ENCODE measurements at places on chromosomes 4 and X.

DNA sequence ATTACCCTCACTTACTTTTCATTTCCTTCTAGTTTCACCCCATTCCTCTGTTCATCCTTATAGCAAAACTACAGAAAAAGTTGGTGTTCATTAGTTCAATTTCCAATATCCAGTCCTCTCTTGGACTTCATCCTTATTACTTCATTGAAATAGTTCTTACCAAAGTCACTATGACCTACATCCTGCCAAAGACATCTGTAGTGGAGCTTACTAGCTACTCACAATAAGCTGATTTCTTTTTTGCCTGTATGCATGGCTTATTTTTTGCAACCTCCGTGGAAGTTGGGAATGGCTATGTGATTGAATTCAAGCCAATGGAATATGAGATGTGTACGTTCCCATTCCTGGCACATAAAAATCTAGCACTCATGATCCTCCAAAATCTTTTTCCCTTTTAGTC lies 4.6 kb upstream of the CDKL2 start:
- no peak for DNase-seq

GRCh38 chr4:76974150-76974549 lies 24.6 kb downstream of the SEPTIN11 start:
- no peak for DNase-seq

DNA sequence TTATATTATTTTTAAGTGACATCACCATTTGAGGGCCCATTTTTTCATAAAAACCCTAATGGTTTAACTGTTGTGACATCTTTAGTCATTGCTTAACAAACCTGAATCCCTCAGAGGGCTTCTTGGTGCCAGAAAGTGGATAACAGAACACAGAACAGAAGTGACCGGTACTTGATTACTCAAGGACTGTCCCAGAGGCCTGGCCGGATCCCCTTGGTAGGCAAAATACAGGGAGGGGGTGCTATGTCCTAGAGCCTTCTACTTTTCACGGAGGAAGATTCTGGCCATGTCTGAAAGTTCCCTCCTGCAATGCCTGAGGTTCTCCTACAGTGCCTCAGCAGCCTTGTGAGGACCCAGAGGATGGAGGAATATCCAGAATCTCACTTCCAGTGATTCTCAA lies 94.3 kb upstream of the DCLK2 start:
- no peak for DNase-seq

DNA sequence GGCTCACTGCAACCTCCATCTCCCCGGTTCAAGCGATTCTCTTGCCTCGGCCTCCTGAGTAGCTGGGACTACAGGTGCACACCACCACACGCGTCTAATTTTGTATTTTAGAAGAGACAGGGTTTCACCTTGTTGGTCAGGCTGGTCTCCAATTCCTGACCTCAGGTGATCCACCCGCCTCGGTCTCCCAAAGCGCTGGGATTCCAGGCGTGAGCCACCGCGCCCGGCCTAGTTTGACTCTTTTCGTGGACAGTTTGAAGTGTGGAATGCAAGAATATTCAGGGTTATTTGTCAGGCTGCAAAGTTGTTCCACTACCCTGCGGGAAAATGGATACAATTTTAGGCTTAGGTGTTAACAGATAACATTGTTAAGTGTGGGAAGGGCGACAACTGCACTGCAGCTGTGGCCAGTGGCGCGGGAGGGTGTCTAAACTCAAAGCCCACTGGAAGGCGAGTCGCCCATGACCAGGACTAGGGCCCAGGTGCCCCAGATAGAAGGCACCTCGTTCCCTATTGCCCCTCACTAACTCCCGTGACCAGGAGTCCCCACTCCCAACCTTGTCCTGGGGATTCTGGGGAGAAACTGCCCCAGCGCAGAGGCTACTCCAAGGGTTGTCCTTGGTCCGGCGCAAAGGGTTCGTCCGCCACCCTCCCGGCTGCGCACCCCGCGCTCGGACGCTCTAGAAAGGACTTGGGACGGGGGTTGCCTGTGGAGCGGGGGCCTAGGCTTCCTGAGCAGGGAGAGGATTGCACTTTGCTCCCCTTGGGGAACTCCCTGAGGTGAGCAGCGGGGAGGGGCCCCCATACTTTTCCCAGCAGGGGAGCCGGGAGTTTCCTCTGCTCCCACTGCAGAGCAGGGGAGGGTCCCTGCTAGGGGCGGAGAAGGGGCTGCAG lies 1.1 kb upstream of the CD99 start:
- no peak for DNase-seq

- no peak for DNase-seq
These were observed 3.3 kb downstream of the NLGN4X start for GRCh38 chrX:6225288-6225910.

DNA sequence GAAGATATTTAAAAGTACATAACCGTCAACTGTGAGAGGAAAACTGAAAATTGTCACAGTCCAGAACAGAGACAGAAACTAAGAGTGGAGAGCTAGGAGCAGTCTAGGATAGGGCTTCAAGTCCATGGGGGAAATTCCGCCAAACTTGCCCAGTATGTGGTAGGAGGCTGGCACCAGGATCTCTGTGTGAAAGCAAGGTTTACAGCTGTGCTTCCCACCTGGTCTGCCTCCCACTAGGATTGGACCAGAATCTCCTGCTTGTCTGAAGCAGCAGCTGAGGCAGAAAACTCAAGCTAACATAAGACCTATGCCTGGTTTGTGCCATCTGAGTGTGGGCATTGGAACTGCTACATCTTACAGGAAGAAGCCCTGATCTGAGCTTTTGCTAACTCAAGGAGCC lies 18.6 kb upstream of the FHL1 start:
- no peak for DNase-seq

DNA sequence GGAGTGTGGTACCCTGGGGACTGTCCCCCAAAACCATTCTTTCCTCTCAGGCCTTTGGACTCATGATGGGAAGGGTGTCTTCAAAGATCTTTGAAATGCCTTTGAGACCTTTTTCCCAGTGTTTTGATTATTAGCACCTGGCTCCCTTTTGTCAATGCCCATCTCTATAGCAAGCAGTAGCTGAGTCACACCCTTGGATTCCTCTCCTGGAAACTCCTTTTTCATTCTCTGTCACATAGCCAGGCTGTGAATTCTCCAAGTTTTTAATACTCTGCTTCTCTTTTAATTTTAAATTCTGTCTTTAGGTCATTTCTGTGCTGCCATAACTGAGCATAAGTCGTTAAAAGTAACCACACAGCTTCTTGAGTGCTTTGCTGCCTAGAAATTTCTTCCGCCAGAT lies 29.7 kb downstream of the IL21 start:
- DNase-seq, result no peak

- DNase-seq, result no peak
These were observed 218.5 kb downstream of the APBB2 start for GRCh38 chr4:40995850-40996249.

GRCh38 chr4:44121210-44121609 lies 327.4 kb downstream of the KCTD8 start:
- DNase-seq, result no peak

- peak; percentile 4 for DNase-seq
These were observed 69.4 kb downstream of the HMGB2 start for GRCh38 chr4:173264684-173265185.

GRCh38 chr4:76058302-76058701 lies 16.2 kb upstream of the ART3 start:
- no peak for DNase-seq

DNA sequence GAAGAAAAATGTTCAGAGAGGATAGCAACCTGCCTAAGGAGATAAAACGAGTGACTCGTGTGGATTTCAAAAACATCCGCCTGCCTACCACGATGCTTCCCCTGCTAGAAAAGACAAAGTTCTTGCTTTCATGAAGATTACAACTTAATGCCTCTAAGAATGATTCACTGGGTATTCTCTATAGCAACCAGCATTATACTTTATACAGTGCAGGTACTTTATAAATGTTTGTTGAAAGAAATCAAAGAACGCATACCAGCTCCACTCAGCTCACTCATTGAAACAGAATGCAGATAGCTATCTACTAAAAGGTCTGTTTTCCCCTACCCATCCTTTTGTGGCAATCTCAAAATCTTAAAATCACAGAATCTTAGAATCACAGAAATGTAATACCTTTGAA lies 33.7 kb downstream of the GASK1B start:
- DNase-seq, result no peak

- DNase-seq, result peak; percentile 37
These were observed 8.5 kb upstream of the AKAP17A start for GRCh38 chrX:1582686-1583437.

DNA sequence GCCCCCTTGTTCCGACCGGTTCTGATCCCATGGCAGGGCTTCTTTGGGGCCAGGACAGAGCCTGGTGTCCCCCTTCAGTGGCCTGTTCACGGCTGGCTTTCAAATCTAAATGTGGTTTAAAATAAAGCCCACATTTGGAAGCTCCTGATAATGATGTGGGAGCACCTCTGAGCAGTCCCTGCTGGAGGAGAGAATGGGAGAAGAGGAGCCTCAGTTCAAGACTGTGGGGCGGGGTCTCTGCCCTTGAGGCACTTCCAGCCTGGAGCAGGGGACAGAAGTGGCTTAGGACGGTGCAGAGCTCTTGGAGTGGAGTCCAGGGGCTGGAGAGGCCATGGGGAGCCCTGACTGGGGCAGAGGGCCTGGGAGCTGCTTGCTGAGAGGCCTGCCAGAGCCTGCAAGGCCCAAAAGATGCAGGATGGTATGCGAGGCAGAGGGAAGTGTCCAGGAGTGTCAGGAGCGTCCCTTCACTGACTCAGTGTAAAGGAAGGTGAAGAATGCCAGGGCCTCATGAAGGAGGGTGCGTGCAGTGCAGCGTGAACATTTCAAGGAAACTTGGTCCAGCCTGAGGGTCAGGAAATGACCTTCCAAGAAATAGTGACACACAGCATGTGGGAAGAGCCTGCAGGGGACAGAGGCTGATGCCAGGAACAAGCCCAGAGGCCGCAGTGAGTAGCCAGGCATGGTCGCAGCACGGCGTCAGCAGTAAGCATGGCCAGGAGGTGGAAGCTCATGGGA lies 21.1 kb upstream of the TADA2B start:
- DNase-seq, result no peak

Data from activated T-cell treated with anti-CD3 and anti-CD28 coated beads for 4 hours (primary cell).